ENCODE measurements at places on chromosomes 1 and 21.
A peak's percentile ranks its signal among the peaks of the same experiment; 100 is the strongest.

DNA sequence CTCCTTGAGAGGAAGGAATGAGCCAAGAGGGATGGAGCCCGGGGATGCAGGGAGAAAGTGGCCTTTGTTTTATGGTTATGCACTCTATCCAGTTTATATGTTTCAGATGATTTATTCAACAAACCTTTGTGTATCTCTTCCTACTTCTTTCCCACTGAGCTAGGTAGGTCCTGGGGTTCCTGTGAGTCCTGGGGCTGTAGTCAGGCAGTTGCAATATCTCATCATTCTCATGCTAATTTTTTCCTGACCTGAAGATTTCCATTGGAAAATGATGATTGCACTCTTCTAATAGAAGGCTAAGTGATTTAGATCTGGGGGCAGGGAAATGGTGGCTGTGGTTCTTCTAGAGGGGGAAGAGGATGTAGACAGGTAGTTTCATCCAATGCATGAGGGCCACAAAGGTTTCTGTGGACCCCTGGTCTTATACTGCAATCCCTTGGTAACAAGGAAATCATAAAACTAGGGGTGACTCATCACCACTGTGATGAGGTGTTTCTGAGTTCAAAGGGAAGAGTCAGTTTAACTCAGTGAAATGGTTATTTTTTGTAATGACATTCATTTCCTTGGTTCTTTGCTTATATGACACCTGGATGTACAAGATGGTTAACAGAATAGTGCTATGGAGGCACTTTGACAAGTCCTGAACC lies 20.2 kb downstream of the B3GALT5 start:
- DNase-seq, result no peak

- DNase-seq, result no peak
These were observed 226.4 kb downstream of the S1PR1 start for GRCh38 chr1:101463195-101463594.

DNA sequence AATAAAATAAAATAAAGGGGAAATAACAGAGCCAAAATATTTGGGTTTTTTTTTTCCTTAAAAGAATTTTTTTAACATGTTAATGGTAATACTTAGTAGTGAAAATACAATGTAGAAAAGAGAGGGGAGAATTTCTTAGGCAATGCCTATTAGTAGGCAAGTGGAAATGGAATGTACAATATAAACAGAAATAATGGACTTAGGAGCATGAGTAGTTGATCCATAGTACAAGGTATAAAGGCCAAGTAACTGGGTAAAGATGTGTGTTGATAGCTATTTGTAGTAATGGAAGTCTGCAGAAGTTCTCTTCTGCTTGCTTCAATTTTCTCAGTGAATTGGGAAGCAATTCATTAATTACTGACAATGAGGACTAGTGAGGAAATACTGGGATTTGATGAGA lies 34.4 kb downstream of the TESK2 start:
- no peak for DNase-seq

DNA sequence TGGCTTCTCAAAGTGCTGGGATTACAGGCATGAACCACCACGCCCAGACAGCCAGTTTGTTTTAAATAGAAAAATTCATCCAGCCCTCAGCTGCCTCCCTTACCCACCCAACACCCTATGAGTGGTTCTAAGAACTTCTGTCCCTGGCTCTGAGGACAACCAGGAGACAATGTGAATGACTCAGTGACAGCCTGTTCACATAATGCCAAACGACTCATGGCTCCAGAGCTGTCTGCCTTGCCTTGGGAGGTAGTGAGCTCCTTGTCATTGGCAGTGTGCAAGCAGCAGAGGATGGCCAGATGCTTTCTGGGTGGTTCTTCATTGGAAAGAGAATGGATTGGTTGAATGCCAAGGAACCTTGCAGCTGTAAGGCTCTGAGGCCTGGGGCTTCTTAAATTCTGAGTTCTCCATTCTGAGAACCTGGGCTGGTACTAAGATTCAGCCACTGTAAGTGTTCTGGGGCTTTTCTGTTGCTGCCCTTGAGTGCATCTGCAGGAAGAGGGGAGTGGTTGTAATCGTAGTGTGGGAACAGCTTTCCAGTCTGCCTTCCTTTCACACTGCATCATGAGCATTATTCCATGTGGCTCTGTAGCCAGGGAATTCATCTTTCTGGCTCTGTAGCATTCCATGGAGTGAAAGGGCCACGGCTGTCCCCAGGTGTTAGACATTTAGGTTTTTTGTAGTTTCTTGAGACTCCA lies 5.8 kb downstream of the SERINC2 start:
- DNase-seq, result no peak

DNA sequence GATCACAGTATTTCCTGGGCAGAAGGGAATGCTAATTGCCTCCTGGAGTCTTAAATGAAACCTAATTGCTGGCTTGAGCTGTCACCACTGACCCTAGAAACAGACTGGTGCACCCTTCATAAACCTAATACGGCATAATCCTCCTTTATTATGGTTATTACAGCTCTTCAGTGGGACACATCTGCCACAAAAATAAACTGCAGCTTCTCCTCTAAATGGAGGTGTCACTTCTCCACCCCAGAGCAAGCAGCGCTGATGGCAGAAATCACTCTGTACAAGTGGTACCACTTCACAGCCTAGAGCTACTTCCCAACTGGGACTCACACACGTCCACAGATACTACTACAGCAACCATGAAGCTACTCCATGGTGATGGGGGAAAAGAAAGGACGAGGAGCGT lies 11.1 kb downstream of the PTPN14 start:
- DNase-seq, result no peak

- DNase-seq, result no peak
These were observed 111.9 kb upstream of the KAZN start for GRCh38 chr1:14486401-14487201.

DNA sequence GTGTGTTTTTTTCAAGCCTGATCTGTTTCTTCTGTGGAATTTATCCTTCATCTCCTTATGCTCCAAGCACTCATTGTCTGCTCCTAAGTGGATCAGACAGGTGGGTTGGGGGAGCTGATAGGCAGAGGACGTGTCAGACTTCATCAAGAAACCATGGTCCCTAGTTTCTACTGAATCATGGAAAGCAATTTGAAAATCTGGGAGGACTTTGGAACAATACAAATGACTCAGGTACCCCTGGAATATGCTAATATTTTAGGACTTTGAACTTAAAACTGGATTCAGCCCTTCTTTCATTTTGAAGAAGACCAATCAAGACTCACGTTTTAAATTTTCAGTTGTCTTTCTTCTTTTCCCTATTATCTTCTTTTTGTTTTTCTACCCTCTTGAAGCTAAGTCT lies 7.7 kb downstream of the ABCG1 start:
- no peak for DNase-seq

DNA sequence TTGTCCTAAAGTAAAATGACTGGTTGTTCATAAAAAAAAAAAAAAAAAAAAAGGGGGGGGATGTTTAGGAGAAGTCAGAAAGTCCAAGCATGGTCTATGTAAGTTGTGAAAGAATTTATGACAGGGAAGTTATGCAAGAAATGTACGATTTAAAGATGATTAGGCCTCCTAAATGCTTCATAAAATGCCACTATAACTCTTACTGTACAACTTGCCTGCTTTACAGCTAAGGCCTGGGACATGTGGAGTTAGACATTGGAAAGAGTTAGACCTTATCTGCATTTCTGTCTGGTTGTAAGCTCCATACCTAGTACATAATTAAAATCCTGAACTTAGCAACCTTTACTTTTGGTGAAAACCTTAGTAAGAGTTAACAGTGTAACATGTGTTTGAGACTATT lies 150.0 kb downstream of the TPR start:
- DNase-seq, result no peak

DNA sequence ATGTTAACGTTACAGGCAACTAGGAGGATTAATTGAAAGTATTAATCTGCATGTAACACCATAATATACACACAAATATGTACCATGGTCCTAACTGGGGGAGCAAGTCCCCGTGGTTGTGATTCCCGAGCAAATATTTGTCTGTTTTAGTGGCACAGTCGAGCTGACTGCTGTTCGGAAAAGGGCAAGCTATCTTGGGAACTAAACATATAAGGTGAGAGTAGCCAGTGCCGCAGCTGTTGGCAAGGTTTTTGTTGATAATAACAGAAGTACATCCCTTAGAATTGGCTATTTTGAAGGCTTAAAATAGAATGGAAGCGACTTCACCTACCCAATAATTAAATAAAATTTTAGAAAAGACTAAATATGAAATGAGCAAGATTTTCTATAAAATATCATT lies 45.5 kb downstream of the UCHL5 start:
- no peak for DNase-seq

- no peak for DNase-seq
These were observed 37.0 kb upstream of the ITPKB start for GRCh38 chr1:226776066-226776465.

DNA sequence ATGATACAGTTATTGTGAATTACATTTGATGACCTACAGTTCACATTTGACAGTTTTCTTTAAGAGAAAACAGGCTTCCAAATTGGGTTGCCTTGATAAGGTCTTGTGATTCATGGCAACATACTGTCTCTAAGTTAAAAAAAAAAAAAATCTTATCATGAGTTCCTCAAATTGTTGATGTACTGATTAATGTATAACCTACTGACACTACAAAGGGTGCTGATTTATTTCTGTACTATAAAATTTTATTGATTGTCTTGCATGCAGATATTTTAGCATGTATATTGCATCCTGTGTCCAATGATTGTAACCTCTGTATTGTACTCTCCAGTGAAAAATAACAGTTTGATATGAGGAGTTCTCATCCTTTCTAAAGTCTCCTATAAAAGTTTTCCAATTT lies 197.3 kb upstream of the IVNS1ABP start:
- DNase-seq, result no peak

DNA sequence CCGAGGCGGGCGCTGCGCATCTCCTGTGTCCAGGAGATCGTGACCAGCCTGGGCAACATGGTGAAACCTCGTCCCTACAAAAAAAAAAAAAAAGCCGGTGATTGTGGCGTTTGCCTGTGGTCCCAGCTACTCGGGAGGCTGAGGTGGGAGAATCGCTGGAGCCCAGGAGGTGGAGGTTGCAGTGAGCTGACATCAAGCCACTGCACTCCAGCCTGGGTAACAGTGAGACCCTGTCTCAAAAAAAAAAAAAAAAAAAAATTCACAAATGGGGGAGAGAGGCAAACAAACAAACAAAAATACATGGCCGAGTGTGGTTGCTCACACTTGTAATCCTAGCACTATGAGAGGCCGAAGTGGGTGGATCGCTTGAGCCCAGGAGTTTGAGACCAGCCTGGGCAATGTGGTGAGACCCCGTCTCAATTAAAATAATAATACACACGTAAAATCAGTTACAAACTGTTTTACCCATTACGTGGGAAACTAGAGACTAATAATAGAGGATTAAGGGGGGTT lies 758 bp downstream of the TATDN3 start:
- no peak for DNase-seq

DNA sequence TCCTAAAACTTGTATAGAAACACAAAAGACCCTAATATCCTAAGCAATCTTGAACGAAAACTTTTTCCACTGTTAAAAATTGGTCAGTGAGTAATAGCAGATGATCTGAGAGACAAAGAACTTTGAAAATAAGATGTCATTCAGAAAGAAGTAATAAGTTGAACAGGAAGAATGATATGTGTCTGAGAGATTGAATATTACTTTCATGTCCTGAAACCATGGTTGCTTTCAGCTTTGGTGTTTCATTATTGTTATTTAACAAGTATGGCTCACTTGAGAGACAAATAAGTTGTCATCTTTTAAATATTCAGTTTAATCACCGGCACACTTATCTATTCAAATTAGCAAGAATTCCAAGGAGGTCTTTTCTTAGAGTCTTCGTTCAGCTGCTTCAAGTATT lies 11.4 kb downstream of the PRKACB start:
- no peak for DNase-seq

GRCh38 chr1:159429074-159429861 lies 2.7 kb upstream of the OR10J4 start:
- no peak for DNase-seq

GRCh38 chr1:204216236-204216635 lies 2.4 kb upstream of the GOLT1A start:
- DNase-seq, result no peak

DNA sequence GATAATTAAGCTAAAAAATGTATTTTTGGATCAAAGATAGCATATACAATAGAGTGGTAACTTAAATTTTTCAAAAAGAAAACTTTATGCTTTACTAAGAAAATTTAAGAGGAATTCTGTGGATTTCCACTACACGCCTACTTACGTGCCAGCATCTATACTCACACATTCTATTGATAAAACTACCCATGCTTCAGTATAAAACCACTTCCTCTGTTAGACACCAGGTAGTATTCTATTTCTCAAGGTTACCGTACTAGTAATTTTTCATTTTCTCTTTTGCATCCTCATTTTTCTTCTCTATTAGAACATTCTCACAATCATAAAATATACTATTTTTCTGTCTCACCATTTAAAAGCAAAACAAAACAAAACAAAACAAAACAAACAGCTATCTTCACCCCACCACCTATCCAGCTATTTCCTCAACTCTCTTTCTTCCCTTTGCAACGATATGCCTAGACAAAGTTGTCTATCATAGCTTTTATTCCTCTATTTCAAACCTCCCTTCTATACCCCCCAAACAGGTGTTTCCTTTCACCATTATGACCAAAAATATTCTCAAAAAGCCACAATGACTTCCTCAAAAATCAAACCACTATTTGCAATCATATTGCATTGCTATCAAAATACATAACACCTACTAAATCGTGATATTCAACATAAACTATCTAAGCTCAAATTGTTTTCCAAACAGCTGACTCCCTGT lies 1652.0 kb downstream of the MRPL39 start:
- no peak for DNase-seq

DNA sequence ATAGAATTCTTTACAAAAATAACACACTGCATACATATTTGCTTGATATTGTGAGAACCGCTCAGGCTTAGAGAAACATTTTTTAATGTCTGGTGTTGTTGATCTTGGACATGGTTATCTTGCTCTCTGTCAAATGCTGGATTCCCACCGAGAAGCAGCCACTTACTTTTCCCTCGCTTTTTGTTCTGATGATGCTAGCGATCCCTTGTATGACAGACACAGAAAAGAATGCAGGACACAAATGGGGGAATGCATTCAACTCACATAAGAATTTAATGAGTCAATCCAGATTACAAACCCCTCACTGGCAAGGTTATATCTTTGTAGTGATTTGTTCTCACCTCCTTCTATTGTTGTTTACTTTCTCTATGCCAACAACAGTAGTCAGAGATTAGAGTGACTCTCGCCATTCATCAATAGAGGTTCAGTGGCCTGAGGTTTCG lies 76.8 kb upstream of the AKT3 start:
- no peak for DNase-seq

- no peak for DNase-seq
These were observed 778 bp downstream of the EVI5 start for GRCh38 chr1:92784021-92784638.

- DNase-seq, result peak; percentile 98
These were observed 43.1 kb downstream of the FOXO6 start for GRCh38 chr1:41404308-41404761.

GRCh38 chr1:228276901-228277490 lies 69.2 kb downstream of the OBSCN start:
- no peak for DNase-seq

DNA sequence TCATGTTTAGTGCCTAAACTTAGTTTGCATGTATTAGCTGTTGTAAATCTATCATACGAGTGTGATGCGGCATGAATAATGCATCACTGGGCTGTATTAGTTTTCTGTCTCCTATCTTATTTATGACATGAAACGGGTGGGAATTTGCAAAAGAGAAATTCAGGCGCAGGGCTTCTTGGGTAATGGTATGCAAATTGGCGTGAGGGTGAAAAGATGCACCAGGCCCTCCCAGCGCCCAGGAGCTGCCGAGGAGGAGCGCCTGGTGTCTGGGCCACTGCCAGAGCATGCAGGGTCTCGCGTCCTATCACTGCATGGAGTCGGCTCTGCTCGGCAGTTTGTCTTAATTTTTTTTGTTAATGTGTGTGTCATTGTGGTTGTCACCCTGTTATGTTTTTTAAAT lies 82.9 kb upstream of the ACTL8 start:
- no peak for DNase-seq
